ENCODE measurements at places on chromosomes 4 and X.

GRCh38 chrX:108945883-108946523 lies 209.6 kb upstream of the IRS4 start:
- no peak for DNase-seq

- DNase-seq = no peak
Observed at GRCh38 chr4:3703677-3704521, 62.3 kb upstream of the ADRA2C start.

DNA sequence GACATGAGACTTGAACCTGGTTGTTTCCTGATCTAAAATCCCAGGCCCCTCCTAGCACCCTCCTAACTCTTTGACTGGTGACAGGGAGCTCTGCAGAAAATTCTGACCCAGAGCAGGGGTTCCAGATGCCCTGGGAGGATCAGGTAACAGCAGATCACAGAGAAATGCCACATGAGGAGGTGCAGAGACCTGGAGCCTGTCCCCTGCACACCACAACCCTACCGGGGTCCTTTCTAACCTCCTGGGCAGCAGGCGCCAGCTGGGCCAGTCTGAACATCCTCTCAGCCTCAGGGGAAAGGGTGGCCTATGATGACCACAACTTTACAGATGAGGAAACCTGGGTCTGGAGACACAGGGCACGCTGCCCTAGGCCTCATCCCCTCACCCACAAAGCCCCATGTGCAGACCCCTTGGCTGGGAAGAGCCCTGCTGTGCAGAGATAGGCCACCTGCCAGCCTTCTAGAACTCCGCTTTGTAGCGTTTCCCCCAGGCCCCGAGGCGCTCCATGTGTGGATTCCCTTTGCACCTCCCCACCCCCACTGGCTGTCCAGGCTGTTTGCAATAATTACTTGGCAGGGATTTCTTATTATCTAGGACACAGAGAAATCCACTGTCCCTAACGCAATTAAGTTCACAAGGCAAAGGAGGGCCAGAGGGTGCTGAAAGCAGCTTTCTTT lies 36.5 kb downstream of the WDR1 start:
- no peak for DNase-seq

- peak; percentile 17 for DNase-seq
Observed at GRCh38 chrX:115531818-115532403, 29.1 kb upstream of the PLS3 start.

- no peak for DNase-seq
Observed at GRCh38 chr4:95013236-95013635, 255.5 kb downstream of the BMPR1B start.

DNA sequence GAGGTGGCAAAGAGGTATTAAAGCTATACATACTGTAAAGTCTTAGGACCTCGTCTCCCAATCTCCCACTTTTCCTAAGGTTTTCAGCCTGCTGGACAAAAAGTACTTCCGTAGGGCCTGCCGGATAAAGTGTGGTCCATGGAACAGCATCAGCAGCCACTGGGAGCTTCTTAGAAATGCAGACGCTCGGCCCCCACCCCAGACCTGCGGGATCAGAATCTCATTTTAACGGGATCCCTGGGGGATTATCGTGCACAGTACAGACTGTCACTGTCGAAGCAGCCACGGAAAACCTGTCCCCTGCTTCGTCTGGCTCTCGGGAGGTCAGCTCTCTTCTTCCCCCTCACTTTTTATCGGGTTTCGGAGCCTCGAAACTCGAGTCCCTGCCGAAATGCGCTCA lies 802 bp downstream of the ADGRG2 start:
- DNase-seq = no peak

- DNase-seq = no peak
Observed at GRCh38 chrX:39836802-39837420, 260.8 kb downstream of the BCOR start.

DNA sequence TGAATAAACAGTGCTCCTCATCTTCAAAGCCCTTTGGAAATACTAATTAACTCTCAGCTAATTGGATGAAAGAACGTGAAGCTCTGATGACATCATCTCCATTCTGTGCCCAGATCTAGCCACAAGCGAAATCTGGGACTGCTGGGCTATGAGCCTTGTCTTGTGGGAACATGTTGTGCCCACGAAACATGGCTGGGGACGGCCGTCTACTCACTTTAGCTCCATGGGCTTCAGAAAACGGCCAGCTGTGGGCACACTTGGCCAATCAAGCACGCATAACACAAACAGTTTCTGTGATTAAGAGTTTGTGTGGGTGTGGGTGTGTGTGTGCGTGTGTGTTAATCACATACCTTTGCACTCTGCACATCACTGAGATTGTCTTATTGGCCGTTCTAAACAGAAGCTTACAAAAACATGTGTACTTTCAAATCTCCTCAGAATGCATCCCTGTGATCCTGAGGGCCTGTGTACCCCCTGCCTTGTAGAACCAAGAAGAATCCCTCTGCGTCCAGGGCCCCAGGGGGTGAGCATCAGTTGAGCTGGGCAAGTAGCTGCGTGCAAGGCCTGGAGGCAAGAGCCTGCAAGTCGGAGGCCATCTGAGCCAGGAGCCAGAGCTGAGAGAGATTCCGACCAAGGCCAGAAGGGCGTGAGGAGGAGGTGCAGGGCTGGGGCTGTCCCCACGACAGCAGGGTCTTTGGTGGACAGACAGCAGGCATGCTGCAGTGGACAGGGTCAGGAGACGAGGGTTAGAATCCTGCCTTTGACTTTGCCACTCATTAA lies 18.7 kb upstream of the ZNF185 start:
- no peak for DNase-seq

GRCh38 chrX:13540602-13541001 lies 28.8 kb upstream of the EGFL6 start:
- peak; percentile 1 for DNase-seq

GRCh38 chr4:73705056-73705432 lies 35.3 kb upstream of the CXCL8 start:
- peak; percentile 93 for DNase-seq

- DNase-seq = peak; percentile 65
Observed at GRCh38 chrX:14363728-14364127, 165.6 kb upstream of the GLRA2 start.

DNA sequence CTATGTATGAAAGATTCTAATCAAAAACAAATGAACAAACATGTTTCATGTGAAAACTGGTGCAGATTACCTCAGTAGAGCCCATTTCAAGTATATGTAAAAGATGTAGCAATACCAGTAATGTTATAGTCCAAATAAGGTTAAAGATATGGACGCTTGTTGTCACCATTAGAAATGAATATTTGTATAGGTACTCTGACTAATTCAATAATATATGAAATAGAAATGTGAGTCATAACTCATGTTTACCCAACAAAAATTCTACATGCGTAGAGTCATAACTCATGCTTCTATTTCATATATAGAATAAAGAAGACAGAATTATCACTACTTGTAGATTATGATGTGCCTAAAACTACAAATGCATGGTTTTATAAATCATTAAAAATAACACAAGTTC lies 739.1 kb upstream of the DIAPH2 start:
- no peak for DNase-seq

- no peak for DNase-seq
Observed at GRCh38 chr4:52367282-52367830, 291.7 kb downstream of the USP46 start.

GRCh38 chr4:142683997-142684396 lies 162.1 kb downstream of the INPP4B start:
- DNase-seq = no peak

GRCh38 chr4:141501395-141501794 lies 135.0 kb upstream of the IL15 start:
- no peak for DNase-seq

DNA sequence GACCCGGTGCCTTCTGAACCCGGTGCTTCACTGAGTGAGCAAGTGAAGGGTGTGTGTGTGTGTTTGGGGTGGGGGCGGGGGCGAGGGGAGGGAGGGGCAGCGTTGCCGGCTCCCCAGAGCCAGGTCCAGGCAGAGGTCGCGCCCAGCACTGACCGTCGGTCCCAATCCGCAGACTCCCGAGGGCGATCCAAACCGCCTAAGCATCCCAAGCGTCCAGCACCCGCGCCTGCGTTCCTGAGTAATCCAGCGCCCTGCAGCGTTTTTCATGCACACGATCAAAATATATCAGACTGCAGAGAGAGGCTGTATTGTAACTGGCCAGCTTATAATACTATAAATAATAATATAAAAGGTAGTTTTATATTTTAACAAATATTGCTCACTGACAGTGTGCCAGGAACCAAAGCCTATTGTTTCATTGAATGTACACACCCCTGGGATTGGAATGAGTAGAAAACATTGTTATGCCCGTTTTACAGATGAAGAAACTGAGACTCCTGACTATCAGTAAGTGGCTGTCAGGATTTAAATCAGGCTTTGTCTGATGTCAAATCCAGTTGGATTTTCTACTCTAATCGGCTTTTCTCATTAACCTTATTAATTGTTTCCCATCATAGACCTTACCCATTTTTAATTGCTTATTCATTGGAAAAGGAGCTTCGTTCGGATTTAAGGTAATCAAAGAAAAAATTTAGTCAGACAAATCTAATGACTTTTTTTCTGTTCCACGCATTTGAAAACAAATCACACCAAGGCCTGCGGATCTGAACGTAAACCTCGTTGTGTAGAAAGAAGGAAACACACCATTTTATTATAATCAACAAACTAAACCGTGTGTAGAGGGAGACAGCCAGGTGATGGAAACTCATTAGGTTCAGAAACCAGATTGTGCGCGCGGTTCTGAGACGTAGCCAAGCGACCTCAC lies 4.0 kb upstream of the NKX3-2 start:
- no peak for DNase-seq

- DNase-seq = no peak
Observed at GRCh38 chr4:38090455-38091246, 130.5 kb downstream of the PTTG2 start.

- DNase-seq = no peak
Observed at GRCh38 chrX:110588164-110588563, 207.5 kb downstream of the CHRDL1 start.

DNA sequence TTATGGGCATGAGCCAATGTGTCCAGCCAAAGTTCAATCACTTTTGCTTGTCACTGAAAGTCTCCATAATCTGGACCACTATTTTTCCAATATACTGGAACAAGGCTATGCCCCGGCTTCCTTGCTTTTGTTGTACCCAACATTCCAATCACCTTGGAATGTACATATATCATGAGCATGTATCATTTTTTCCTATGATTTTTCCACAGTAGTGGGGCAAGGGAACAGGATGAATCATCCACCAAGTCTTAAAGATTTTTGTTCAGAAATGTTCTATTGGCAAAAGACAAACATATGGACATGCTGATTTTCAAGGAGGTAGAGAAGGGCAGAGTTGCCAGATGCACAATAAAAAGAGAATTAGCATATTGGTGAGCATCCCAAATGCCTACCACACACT lies 548.1 kb upstream of the INTU start:
- DNase-seq = peak; percentile 63

GRCh38 chrX:43734444-43734843 lies 78.3 kb downstream of the MAOA start:
- DNase-seq = no peak

GRCh38 chr4:94583914-94584641 lies 132.3 kb downstream of the PDLIM5 start:
- no peak for DNase-seq

DNA sequence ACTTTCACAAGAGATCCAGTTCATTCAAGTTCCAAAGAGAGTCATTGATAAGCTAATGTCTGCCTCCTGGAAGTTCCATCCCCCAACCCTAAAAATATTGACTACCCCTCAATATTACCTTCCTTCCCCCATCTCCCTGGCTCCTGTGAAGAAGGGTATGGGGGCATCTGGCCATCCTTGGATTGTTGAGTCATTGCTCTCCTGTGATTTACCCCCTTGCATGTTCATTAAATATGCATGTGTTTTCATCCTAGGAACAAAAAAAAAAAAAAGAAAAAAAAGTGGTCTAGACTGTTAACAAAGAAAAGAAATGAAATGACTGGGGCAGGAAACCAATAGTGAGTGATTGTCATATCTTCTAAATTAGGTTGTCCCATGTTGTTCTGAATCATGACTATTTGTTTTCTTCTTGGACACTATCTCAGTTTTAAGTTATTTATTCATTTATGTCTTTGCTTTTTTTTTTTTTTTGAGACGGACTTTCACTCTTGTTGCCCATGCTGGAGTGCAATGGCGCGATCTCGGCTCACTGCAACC lies 51.9 kb upstream of the HUWE1 start:
- no peak for DNase-seq

DNA sequence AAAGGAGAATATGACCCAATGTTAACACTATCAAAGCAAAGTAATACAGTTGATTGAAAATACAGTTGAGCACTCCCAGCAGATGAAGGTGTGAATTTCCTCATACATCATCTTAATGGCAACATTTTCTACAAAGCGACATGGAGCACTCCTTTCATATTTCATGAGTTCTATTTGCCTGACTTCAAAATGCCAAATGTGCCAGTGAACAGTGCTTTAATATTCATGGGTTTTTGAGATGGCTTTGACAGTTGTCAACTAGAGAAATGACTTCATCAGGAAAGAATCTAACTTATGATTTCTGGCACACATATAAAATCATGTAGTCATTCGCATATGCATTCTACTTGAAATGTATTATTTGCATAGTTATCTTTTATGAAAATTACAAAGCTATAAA lies 222.4 kb downstream of the GALNTL6 start:
- DNase-seq = peak; percentile 8

DNA sequence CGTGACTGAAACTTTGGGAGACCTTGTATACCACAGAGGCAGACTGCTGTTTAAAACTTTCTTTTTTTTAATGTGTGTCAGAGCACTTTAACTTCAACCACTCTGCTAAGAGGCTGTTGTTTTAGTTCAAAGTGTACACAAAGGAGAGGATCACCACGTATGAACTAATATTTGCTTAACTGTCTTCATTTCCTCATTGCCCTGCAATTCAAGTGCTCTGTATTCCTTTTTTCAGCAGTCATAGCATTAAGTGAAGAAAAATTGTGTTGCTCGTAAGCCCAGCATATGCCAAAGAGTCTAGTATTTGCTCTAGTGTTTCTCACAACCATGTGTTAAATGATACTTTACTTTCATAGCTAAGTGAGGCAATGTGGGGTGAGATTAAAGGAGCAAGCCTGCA lies 63.0 kb upstream of the HHIP start:
- no peak for DNase-seq

GRCh38 chrX:21374994-21375707 lies 933 bp downstream of the CNKSR2 start:
- DNase-seq = no peak

- DNase-seq = peak; percentile 43
Observed at GRCh38 chr4:48914311-48914710, 7.7 kb upstream of the OCIAD2 start.

- DNase-seq = no peak
Observed at GRCh38 chr4:6983544-6984142, 59.5 kb upstream of the TADA2B start.

DNA sequence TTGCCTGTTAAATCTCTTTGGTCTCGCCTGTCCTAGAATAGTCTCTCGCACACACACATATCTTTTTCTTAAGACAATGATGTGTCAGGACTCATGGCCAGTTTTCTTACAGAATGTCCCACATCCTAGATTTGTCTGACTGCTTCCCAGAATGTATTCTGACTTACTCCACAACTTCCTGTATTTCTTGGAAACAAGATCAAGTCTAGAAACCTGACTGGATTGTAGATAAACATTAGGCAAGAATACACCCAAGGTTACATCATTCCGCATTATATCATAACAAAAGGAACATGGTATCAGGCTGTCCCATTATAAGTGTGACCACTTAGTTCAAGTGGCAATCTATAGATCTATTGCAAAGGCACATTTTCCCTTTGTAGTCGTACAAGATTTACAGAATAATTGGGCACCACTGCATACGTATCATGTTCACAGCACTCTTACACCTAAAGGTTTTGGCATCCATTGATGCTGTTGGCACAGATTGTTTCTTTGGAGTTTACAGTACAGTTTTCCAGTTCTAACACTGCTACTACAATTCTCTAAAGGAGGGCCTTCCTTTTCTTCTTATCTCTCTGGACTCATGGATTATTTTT lies 56.4 kb downstream of the FBXW7 start:
- peak; percentile 69 for DNase-seq

GRCh38 chr4:141241986-141242385 lies 21.3 kb downstream of the ZNF330 start:
- DNase-seq = peak; percentile 39
